ENCODE measurements at places on chromosomes 2 and 18.

DNA sequence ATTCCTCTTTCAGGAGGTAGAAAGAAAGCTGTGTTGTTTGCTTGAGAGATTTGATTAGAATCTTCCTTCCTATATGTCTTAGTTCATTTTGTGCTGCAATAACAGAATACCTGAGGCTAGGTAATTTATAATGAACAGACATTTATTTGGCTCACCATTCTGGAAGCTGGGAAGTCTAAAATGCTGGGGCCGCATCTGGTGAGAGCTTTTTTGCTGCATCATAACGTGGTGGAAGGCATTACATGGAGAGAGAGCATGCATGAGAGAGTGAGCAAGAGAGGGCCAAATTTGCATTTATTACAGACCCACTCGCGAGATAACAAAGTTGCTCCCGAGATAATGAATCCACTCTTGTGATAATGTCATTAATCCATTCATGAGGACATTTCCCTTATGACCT is 34.4 kb downstream of the APLF start:
- no peak for DNase-seq

DNA sequence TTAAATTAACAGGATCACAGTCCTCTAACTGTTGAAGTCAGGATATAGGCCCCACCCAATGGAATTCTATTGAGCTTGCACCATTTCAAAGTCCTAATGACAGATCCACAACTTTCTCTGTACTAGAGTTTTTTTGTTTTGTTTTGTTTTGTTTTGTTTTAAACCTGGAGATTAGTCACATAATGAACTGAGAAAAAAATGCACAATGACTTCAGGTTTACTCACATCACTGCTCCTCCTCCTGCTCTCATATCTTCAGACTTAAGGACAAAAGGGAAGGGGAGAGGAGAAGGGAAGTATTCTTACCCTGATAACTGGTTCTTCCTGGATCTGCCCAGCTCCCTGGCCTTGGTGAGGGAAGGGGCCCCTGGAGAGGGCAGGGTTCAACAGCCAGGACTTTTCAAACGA is 208.2 kb upstream of the EPHA4 start:
- DNase-seq: no peak

DNA sequence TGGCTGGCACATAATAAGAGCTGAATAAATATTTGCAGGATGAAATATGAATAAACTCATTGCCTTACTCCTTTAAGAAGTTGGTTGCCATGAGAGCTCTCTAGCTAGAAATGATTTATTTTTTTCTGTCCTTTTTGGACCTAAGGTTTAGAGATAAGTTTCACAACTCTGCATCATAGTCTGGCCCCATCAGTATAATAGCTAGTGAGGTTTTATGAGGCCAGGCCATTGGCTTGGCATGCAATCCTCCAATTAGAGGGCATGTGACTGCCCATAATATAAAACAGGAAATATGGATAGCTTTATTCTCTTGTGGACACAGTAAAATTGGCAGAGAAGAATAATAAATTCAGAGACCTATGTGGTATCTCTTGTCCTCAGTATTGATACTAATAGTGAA is 26.2 kb upstream of the INSIG2 start:
- DNase-seq: no peak

DNA sequence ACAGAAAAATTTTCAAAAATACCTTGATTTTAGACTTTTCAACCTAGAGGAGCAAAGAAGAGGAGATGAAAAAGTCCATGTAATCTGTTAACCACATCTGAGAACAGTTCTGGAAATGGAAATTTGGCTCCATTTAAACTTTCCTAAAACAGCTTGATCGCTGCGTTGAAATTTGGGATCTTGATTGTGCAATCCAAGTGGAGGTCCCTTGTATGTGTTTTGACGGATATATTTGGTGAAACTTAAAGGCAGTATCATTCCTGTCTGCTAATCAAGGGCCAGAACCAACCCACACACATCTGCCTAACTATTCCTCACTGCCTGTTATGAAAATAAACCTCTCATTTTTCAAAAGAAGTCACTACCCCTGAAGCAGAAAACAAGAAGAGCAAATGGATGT is 46.6 kb downstream of the SPATS2L start:
- no peak for DNase-seq

DNA sequence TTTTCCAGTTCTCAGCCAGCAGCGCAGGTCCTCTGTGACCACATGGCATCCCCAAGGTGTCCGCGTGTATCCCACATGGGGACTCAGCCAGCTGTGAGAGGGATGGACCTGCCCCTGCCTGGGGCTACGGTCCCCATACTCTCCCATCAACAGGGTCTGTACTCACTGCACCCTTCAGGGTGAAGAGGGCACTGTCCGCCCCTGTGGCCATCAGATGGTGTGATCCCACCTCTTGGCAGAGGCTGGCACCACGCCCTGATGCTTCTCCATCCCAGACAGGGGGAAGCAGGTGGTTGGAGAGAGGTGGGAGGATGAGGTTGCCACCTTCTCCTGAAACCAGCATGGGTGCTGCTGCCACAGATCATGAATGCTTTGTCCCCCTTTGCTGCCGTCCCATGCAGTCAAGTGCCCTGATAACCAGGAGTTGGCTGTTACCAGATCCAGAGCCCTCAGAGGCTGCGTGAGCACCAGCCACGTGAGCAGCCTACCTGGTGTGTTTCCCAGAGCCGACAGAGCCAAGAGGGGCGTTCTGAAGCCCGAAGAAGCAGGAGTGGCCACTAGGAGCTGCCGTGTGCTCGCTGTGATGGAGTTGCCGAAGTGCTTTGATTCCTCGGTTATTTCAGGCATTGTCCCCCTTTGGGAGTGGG is 93.9 kb downstream of the SH3RF3 start:
- DNase-seq: no peak

GRCh38 chr2:165016772-165017411 is 61.6 kb upstream of the SLC38A11 start:
- no peak for DNase-seq

DNA sequence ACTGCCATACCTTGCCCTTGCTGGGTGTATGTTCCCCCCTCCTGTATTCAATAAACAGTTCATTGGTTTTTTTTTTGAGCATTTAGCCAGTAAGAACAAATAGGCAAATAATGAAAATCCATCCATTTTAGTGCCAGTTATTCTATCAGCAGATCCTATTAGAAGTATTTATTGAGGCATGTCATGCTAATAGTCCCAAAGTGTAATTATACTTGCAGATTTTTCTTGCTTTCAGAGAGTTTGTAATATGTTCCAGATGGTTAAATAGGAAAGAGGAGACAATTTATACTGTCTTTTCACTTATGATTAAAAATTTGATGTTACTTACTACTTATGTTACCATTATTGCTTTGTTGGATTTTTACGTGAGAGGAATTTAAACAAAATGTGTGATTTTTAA is 127.6 kb downstream of the NCOA1 start:
- DNase-seq: no peak

GRCh38 chr18:3498698-3499471 is 48.9 kb downstream of the TGIF1 start:
- no peak for DNase-seq

All from inflammatory macrophage treated with lipopolysaccharide for 1 hour (primary cell).